ENCODE measurements at places on chromosomes 2 and 18. TPM values are rescaled to one million over a fixed set of nuclear protein-coding genes. Genes with fewer than 3 reads are reported as not detected.

Gene GKN2
- not detected for total RNA-seq

Gene CYS1
- 0.18 TPM for total RNA-seq

DNA sequence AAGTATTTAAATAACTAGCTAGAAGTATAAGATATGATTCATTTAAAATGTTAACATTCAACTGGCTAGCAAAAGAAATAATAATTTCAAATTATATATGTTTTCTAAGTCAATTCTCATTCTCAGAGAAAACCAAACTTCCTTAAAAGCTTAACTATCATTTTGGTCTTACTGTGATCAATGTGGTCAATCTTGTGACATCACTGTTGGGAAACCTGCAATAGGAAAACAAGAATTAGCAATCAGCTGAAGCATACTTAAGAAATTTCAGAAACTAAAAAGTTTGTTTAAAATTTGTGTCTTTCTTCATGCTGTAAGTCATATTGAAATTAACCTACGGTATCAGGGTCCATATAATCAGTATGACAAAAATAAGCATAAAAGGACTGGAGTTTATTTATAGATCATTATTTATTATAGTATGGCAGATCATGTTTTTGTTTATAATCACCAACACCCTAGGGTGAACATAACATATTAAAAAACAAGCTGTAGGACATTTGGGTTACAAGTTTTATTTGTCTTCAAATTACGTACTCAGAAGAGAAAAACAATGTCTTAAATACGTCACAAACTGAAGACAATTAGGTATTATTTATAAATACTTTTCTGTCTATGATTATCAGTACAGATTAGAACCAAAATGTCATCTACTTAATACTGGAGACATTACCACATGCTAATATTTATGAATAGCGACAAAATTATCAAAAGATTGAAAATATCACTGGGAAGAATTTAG, 60.5 kb downstream of the BAZ2B start:
- no peak for DNase-seq

DNA sequence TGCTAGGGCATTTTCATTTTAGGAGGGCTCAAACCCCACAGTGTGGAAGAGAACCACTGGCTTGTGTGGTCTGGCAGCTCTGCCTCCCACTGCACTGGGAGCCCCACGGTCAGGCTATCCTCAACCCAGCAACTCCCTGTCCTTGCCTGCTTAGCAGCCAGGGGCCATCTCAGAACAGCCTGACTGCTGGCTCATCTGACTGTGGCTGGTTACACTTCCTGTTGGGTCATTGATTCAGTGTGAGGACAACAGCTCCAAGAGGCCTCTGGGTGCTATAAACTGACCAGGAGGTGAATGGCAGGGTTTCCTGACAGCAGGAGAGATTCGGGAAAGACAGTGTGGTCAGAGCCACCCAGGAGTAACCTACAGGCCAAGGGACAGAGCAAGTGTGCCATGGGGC, 40.1 kb downstream of the AMER3 start:
- DNase-seq = no peak

Gene FAHD2B
- total RNA-seq = 4.0 TPM

GRCh38 chr2:189851174-189851826, 67.0 kb downstream of the PMS1 start:
- no peak for DNase-seq

DNA sequence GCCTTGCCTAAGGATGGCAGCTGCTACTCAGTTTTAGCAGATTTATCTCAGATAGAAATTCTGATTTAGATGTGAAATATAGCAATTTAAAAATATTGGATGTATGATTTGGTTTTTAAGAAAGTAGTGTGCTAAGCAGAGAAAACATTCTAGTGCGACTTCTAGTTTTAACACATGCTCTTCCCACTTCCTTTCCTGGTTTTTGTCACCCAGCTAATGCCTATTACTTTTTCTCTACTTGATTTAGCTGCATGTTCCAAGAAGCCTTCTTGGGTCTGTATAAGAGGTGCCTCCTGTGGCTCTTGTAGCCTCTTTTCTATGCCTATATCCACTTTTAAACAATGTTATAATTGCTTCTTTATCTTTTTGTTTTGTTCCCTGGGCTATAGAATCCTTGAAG, 53.0 kb downstream of the GPD2 start:
- no peak for DNase-seq

DNA sequence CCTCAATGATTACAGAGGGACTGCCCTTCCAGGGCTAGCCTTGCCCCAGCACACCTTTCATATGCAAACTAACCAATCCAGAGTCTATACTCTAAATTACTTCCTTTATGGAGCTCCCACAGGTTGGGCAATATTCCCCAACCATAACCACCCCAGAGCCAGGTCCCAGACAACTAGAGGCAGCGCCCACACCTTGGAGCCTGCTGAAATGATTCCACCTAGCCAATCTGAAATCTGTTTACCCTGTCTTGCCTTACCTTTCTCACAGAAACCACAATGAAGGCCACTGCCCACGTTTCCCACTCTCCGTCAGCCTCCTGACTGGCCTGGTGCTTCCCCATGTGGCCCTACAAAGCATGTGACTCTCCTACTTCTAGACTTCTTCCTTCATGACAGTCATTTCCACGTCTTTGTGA, 62.0 kb downstream of the REEP1 start:
- DNase-seq = no peak

Data from adrenal gland (tissue), 19 donors.